ENCODE measurements at places on chromosomes 5 and 9.

GRCh38 chr5:83151821-83152220 is 74.5 kb downstream of the XRCC4 start:
- DNase-seq, result no peak

DNA sequence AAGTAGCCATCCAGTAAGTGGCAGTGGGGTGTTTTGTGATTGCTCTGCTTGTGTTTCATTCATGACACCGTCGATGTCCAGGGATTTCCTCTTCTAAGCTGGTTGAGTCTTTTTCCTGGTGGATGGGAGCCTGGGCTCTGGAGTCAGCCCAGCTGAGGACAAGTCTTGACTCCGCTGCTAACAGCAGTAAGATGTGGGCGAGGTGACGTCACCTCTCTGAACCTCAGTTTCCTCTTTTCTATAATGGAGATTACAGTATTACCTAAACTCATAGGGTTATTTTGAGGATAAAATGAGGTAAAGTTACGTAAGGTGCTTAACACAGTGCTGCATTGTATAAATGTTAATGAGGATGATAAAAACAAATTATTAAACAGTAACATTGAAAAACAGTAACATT is 21.3 kb downstream of the FGF1 start:
- DNase-seq, result no peak

- DNase-seq, result no peak
These were observed 653.7 kb downstream of the CCDC171 start for GRCh38 chr9:16206518-16206917.

DNA sequence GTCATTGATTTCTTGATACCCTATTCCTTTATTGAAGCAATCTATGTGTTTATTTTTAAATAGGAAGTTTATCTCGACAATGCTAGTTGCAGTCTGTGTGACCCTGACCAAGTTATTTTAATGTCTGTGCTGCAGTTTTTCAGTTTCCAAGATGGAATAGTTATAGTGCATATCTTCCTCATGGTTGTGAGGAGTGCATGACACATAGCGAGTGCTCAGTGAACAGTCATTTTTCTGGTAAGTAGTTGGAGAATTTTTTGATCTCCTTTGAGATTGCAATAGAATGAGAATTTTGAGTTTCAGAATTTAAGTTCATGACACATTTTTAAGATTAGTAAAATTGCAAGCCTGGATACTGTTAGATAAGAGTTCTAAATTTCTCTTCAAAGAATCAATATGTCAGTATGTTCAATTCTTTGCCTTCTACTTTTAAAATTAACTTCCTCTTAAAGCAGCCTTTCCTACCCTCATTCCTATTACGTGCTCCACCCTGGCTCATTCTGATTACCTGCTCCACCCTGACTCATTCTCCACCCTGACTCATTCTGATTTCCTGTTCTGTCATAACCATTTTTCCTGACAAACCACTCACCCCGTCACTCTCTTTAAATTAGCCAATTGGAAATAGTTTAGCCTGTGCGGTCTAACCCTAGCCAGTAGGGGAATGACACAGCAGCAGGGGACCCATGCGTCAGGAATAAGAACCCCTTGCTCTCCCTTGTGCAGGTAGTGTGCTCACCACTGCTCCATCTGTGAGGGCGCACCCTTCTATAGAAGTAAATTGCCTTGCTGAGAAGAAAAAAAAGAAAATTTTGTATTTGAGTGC is 30.7 kb downstream of the SPIN1 start:
- DNase-seq, result no peak

- no peak for DNase-seq
These were observed 210.9 kb downstream of the FRMD3 start for GRCh38 chr9:83327323-83327722.

DNA sequence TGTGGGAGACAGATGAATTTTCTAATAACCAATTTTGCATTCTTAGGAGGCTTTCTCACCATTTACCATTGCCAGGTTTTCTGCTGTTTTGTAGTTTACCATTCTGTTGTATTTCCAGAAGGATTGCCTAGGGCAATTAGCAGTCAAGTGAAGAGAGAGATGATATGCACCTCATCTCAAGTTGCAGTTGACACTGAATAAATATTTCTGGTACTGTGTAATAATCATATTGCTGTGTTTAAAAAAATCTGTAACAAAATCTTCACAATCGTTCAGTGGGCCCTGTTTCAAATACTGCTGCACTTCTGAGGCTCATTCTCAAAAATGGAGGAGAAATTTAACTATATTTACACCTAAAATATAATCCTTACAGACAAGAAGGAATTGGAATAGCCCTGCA is 706.1 kb upstream of the PTPRD start:
- no peak for DNase-seq

- no peak for DNase-seq
These were observed 11.1 kb downstream of the NR5A1 start for GRCh38 chr9:124496075-124496449.

GRCh38 chr5:145227881-145228280 is 607.3 kb downstream of the PRELID2 start:
- DNase-seq, result no peak

DNA sequence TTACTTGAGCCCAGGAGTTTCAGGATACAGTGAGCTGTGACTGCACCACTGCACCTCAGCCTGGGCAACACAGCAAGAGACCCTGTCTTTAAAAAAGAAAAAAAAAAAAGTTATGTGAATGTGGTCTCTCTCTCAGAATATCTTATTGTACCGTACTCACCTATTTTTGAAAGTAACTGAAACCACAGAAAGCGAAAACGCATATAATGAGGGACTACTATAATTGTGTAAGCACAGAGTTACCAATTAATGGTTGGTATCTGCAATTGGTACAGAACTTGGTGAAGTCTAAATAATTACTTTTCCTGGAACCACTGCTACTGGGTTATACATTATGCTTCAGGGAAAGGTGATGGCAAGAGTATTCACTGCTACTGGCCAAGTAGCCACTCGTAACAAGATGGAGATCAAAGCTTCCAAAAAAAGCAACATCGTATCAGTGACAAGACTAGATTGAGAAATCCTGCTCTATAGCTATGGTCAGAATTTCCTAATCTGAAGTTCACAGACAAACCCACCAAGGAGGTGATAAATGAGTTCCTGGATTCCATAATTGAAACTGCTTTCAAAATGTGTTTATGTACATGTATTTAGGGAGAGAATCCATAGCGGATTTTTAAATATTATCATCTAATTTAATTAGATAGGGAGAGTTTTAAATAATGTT is 82.7 kb downstream of the NR6A1 start:
- DNase-seq, result no peak

DNA sequence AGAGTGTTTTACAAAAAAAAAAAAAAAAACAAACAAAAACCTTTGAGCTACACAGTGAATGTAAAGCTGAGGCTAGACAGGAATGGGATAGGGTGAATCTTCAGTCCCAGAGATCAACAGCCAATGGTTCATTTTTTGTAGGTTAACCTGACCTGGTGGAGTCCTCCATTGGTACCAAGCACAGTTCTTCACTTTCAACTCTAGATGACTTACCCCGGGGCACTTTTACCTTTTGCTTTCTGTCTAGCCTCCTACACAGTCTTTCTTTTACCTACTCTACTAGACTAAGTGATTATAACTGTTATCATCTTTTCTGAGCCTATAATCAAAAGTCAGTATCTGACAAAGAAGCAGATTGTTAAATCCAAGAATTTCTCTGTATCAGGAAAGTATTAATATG is 50.9 kb downstream of the ANXA2R start:
- DNase-seq, result no peak

- no peak for DNase-seq
These were observed 5.5 kb upstream of the CEP120 start for GRCh38 chr5:123428521-123429220.

GRCh38 chr9:77508396-77508795 is 139.7 kb downstream of the GNA14 start:
- DNase-seq, result no peak

GRCh38 chr9:122364117-122364782 is 6.6 kb upstream of the PTGS1 start:
- no peak for DNase-seq

- DNase-seq, result no peak
These were observed 667.2 kb upstream of the CDH18 start for GRCh38 chr5:20655211-20655610.

GRCh38 chr9:27341545-27342294 is 44.8 kb upstream of the EQTN start:
- DNase-seq, result no peak
